Activated gamma-delta T cell (primary cell): ENCODE measurements at places on chromosomes 16 and 17.

DNA sequence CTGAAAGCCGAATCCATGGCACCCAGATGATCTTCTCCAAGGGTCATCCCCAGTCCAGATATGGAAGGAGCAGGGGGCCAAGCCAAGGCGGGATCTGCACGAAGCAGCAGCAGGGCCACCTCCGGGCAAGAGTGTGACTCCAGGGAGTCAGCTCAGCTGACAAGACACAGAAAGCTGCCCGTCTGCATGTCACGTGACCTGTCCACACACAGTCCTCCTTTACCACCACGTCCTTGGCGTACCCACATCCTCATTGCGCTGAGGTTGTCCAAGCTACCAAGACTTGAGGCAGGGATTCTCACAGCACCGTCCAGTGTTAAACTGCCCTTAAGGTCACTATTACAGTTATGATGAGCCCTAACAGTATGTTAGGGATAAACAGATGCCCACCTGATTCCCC is 11.3 kb upstream of the CYTH1 start:
- DNase-seq = no peak

DNA sequence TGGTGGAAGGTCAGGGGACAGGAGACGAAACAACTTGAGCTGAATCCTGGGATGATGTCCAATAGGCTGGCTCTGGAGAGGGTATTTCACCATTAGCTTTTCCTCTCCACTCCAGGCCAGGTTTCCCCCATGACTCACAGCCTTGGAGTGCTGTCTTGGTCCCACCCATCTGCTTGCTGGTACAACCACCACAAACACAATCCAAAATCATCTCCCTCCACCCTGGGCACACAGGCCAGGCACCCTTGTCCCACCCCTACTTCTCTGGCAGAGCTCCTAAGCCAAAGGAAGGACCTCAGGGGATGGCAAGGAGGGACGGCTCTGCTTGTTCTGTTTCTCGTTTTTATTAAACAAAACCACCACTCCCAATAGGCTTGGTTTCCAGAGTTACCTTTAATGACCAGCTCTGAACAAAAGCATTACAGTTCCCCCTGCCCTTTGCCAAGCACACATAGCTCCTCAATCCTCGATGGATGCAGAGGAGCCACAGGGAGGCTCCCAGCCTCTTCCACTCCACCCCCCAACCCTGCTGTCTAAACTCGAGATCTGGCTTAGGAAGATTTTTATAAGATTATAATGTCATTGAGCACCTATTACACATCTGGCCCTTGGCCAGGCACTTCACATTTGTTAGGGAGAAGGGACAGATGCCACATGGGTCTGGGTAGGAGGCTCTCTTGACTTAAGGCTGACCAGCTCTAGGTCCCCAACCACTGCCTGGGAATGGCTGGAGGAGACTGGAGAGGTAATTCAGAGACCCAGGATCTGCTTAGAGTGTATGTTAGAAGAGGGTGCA is 13.3 kb downstream of the CAVIN1 start:
- no peak for DNase-seq

- no peak for DNase-seq
Measured at GRCh38 chr16:85936816-85937215, 37.9 kb downstream of the IRF8 start.

DNA sequence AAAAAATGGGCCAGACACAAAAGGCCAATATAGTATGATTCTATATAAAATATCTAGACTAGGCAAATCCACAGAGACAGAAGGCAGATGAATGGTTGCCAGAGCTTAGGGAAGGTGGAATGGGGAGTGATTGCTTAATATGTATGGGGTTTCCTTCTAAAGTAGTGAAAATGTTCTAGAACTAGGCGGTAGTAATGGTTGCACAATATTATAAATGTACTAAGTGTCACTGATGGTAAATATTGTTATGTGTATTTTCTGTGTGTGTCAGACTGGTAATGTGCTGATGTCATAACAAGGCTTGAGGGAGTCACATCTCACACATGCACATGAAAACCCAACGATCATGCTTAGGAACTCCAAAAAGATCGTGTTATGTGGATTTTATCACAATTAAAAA is 106.9 kb upstream of the SIAH1 start:
- no peak for DNase-seq

DNA sequence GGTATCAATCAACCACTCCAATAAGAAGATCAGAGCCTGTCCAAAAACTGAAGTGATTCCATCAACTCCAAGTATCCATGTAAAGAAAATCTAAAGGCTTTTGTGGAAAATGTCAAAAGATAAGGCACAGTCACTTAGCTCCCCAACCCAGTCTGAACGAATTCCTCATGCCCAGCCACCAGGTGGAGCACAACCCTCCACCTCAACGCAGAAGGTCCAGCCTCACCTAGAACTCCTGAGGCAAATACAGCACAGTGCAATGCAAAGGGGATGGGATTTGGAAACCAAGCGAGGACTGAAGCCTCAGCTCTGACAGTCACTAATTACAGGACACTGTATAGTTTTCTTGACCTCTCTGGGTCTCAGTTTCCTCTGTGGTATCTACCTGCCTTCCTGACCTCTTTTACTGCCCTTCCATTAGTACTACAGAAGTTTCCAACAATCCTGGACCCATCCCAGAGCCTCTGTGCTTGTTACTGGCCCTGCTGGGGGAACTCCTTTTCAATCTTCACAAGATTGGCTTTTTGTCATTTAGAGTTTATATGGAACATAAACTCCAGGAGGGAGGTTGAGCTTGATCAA is 2.0 kb downstream of the NCBP3 start:
- DNase-seq = no peak

GRCh38 chr16:61382435-61382834 is 653.8 kb downstream of the CDH8 start:
- DNase-seq = no peak

- no peak for DNase-seq
Measured at GRCh38 chr16:88424587-88425235, 28.4 kb upstream of the ZFPM1 start.

DNA sequence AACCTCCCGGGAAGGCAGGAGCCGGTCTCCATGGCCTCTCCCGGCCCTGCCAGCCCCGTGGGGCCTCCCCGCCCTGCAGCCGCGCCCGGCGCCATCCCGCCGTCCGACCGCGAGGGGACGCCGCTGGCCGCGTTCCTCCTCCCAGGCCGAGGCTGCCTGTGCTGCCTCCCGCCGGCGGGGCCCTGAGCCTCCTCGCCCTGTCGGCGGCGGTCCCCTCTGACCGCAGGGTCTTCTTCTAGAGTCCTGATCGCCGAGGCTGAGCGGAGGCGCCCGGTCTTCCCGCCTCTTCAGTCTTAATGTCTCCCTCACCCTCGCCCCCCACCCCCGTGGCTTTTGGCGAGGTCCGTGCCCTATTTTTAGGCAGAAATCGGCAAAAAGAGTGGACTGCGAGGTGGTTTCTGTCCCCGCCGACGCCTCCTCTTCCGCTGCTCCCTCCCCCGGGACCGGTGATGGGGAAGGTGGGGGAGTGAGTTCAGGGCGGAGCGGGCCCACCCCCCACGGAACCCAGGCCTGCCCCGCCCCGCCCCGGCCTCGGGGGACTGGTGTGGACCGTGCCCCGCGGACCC is 794 bp upstream of the CPNE7 start:
- no peak for DNase-seq

DNA sequence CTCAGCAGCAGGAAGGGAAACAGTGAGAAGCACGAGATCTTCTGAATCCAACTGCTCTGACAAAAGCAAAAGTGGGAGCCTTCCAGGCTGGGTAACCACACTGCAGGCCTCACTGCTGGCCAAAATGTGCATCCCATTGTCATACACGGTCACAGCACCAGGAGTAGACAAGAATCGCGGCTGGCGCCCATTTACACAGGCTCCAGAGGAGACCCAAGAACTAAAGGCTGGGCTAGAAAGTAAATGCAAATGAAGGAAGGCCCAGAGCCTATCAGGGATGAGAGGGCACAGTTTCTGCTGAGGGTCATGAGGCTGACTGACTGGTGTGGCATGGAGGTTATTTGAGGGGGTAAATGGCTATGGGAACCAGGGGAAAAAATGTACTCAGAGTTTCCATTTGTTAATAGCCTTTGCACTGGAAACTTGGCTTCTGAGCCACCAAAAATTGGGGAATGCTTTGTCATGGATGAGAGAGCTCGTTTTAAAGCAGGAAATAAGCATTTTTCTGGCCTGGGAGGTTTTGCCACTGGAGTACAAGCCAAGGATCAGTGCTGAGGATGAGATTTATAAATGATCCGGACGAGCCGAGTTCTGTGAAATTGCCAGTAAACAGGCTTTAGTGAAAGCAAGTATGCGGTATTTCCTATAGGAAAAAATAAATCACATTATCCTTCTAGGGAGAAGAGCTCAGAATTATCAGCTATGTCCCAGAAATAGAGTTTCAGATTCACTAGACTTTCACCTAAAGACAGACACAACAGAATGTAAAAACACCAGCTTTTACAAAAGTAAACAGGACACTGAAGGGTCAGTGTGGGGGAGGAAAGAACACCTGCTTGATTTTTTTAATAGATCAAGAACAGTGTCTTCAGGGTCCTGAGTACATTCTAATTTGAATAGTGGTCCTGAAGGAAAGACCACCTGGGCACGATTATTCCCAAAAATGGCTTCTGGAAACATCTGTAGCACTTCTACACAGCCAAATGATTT is 66.9 kb upstream of the GSG1L start:
- no peak for DNase-seq

DNA sequence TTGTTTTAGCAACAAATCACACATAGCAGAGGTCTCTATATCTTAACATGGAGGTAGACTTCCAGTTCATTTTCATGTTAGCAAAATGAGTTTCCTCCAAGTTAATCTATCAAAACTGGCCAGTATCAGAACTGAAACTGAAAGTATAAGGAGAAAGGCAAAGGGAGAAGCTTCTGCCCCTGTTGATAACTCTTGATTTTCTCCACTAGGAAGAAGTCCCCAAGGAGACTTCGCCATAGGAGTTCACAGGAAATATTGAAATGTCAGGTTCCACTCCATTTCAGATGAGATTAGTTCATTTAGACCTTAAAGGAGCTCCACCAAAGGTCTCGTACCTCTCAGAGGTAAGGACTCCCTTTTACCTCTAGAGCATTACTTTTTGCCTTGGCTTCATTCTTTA is 1.2 kb upstream of the OGFOD3 start:
- no peak for DNase-seq

DNA sequence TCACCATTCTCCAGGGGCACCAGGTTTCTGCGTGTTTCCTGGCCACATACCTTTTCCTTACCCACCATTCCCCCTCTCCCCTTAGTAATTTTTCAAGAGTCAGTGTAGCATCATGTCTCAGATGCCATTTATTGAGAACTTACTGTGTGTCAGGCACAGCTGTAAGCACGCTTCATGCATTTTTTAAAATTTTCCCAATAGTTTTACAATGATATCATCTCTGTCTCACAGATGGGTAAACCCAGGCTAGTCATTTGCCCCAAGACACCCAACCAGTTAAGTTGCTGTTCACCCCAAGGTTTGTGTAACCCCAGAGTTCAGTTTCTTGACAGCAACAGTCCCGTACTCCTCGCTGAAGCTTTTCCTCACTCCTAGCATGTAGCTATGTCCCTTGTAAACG is 56.4 kb upstream of the IRX3 start:
- no peak for DNase-seq

- DNase-seq = no peak
Measured at GRCh38 chr16:85062845-85063244, 35.2 kb downstream of the KIAA0513 start.

DNA sequence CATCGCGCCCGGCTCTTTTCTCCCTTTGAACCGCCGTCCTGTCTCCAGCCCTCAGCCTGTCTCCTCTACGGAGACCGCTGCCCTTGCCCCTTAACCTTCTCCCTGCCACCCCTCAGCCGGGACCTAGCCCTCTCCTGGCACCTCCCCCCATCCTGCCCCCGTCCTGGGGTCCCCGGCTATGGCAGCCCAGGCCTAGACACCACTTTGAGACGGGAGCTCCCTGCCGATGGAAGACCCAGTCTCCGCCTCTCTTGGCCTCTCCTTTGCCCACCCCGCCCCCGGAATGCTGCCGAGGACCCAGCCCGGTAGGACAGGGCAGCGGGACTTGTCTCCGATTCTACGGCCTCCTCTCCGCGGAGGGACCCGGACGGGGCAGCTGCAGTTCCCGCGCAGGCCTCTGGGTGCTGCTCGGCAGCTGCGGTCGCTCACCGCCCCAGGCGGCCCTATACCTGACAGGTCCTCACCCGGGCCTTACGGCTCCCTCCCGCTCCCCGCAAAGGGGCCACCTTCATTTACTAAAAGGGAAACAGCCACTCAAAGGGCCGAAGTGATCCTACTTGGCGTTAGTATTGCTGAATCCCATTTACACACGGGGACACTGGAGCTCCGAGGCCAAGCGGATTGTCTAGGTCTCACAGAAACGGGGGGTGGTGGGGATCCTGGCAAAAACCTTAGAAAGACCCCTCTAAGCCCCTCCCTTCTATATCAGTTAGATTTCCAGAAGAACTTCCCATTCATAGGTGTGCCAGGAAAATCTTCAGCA is 32.6 kb upstream of the TAC4 start:
- peak; percentile 36 for DNase-seq
